ENCODE measurements at places on chromosomes 5 and 9.

- peak; percentile 59 for DNase-seq
Observed at GRCh38 chr9:126228781-126229444, 97.7 kb upstream of the MVB12B start.

- no peak for DNase-seq
Observed at GRCh38 chr5:59485107-59485506, 408.4 kb downstream of the PDE4D start.

DNA sequence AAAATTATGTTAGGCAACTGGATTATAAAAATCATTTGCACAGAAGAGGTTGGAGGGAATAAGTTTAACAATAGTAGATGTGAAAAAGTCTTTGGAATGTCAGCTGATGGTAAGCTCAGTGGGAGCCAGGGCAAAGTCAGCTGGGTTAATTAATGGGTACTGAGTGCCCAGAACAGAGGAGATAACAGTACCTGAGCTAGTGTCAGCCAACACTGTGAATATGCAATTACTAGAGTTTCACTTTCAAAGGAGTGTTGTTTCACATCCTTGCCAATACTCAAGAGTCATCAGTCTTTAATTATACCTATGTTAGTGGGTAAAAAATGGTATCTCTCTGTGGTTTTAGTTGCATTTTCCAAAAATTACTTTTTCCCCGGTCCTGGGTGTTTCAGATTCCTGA lies 135.1 kb downstream of the KIF4B start:
- no peak for DNase-seq

DNA sequence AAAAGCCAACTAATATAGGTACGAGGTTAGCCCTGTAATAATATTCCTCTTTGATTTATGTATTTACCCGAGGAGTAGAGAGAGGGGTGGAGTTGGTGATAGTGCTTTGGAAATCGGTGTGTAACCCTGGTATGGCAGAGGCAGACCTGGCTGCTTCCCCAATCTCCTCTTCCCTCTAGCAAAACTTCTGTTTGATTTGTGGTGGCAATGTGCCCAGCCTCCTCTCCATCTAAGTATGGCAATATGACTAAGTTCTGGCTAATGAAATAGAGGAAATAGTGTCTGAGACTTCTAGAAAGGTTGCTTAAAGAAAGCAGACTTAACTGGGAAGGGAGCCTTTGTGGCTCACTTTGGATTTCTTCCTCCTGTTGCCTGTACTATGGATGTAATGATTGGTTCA lies 491.1 kb downstream of the ENC1 start:
- no peak for DNase-seq

DNA sequence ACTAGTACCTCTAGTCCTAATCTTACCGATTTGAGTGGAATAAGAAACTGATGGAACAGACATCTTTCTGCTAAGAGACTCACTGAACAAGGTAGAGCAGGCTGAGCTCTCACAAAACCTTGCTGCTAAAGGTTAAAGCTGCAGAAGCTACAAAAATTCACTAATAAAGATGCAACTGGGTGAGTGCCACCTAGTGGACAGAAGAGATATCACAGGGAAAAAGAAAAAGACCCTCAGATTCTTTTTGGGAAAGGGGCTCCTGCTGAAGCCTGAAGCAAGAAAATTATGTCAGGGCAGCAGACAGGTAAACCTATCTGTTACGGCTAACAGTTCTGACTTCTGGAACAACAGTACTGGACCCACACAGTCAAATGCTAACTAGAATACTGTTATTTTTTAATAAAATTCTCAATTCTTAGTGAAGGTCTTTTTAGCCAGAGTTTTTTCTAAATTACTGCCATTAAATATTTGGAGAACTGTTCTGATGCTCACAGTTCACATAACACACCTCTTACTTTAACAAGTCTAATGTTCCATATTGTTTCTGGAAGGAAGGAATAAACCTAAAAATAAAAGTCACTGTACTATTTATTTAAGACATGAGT lies 51.2 kb downstream of the DIAPH1 start:
- DNase-seq: no peak

DNA sequence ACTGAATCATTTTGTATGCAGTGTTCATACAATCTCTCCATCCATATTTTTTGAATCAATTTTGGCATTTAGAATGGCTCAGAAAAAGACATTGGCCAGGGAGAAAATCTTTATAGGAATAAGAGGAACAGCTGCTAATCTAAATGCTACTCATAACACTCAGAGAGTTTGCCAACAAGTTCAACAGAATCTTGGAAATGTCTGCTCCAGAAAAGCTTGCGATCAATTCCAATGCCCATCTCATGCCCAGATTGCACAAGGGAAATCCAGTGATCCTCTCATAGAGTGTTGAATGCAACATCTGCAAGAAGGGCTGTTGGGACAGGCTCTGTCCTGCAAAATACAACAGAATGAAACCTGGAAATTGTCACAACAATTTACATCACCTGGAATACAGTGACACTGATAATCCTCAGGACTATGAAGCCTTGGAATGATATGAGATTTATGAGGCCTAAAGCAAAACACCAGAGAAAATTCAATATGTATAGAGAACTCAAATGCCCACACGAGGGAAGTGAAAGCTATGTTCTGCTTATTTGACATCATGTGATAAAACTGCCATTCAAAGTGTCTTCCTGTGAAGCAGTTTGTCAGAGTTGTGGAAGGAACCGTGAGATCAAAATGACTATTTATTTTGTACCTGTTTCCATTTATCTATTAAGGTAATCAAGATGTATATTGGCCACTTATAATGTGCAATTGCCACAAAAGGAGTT lies 190.1 kb downstream of the PARP8 start:
- DNase-seq: no peak

DNA sequence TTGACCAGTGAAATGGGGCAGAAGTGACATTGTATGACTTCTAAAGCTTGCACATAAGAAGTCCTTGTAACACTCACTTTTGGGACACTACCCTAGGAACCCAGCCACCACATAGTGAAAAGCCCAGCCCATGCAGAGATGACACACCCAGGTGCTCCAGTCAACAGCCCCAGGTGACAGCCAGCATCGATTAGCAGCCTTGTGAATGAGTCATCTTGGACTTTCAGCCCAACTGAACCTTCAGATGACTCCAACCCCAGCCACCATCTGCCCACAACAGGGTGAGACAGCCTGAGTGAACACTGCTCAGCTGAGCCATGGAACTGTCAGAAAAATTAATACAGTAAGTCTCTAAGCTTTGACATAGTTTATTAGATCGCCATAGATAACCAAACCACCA lies 458.6 kb downstream of the ZSWIM6 start:
- DNase-seq: no peak

DNA sequence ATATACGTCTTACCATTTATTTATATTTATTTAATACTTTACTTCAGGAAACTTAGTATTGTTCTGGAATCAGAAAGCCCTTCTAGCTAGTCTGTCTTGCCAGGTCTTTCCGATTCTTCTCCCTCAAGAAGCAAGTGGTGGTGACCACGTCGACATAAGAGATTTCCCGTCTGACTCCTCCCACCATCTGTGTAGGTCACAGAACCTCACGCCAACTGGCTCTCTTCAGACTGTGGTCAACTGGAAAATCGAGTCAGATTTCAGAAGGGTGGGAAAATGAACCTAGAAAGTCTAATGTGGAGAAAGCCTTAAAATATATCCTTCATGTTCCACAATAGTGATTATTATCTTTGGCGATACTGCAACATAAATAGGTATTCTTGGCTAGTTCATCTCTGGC lies 17.3 kb downstream of the THBS4 start:
- DNase-seq: no peak

GRCh38 chr5:160317434-160317833 lies 5.1 kb upstream of the CCNJL start:
- no peak for DNase-seq

- no peak for DNase-seq
Observed at GRCh38 chr5:79330071-79330470, 94.1 kb downstream of the JMY start.

DNA sequence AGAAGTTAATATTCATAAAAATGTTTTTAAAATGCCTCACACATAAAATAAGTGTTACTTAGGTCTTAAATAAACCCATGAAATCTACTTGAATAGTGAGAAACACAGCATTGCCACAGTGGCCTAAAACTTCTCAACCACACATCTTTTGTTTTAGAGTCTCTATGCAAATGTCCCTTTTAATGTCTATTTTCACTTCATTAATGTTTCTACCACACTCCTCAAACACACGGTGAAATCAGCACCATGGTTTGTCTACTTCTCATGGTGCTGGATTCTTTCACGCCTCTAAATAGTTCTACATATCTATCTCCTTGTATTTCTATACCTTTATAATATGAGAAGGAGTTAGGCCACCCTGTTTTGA lies 111.2 kb downstream of the EDIL3 start:
- no peak for DNase-seq

- DNase-seq: no peak
Observed at GRCh38 chr9:7967851-7968250, 168.3 kb upstream of the DMAC1 start.

DNA sequence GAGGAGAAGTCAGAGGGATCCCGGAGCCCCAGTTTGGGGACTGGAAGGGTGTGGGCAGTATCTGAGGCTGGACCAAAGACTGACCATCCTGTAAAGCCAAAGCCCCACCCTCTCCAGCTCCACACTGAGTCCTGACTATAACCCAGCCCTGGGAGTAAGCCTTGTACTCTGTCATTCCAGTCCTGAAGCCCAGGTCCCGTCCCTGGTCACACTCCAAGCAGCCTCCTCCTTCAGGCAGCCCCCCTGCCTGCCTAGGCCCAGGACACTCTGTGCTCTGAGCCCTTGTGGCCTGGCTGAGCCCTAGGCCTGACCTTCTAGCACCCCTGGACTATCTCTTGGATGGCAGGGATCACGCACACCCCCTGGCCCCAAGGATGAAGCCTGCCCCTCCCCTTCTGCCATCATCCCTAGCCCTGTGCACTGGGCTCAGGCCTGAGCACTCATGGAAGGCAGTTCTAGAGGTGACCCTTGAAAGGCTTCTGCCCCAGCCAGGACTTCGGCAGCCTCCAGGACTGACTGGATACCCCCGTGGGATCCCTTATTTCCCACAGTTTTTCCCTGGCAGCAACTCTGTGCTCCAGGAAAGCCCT lies 28.0 kb upstream of the ENHO start:
- DNase-seq: no peak

GRCh38 chr9:5608298-5609225 lies 20.3 kb upstream of the RIC1 start:
- no peak for DNase-seq

DNA sequence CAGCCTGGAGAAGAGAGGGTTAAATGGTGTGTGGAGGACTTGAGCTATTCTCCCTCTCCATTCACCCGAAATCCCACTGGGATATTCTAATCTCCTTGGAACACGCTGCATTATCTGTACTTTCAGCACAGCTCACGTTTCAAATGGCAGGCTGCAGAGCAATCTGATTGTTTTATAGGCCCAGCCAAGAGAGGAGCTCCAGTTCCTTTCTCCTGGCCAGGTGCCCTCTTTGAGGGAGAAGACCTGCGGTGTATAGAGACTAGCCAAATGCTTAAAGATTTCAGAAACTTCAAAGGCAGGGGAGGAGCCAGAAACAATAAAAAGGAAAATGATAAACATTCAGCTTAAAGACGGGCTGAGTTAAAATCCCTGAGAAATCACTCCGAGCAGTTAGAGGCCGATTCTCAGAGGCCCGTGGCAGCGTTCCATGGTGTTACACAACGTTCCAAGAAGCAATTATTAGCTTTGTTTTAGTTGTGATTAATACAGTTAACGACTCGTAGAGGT lies 564.0 kb upstream of the KLF4 start:
- no peak for DNase-seq

DNA sequence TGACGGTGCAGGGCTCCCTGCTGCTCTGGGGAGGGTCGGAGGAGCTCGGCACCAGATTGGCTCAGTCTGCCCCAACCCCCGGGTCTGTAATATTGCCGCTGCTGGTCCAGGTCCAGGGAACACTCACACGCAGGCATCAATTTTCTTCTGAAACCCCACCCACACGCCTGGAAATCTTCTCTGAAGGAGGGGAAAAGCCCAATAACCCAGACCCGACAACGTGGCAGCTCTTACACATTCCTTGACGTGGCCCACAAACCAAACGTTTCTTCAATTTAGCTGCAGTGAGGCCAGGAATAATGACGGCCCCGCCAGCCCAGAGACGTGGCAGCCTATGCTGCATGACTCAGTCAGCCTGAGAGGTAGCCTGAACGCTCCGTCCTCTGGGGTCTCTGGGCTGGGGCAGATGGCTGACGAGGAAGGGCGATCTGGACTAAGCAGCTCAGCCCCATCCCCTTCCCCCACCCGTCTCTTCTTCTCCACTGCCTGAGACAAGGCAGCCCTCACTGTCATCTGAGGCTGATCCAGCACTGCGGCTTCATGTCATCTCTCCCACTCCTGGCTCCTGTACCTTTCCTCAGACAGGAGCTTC lies 9.9 kb upstream of the SPARC start:
- DNase-seq: no peak

DNA sequence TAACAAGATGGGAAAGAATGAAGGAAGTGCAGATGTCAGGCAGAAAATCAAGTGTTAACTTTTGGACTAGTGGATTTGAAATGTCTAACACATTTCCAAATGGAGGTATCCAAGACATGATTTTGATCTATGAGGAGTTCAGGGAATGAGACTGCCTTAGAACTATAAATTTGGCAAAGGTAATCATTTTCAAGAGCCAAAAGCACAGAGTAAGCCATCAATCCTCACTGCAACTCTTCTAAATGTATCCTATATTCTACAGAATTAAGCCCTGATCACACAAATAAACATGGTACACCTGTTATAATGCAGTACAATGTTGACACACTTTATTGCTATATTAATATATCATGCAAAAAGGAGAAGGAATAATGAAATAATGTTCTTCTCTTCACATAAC lies 55.6 kb downstream of the SETX start:
- no peak for DNase-seq

- DNase-seq: no peak
Observed at GRCh38 chr9:35791297-35791921, at the start of gene NPR2. TSS of gene NPR2 (plus strand) at chr9:35791591. CDS start at chr9:35792409, 818 bp downstream.

- no peak for DNase-seq
Observed at GRCh38 chr9:38765101-38765500, 45.2 kb upstream of the FAM240B start.

DNA sequence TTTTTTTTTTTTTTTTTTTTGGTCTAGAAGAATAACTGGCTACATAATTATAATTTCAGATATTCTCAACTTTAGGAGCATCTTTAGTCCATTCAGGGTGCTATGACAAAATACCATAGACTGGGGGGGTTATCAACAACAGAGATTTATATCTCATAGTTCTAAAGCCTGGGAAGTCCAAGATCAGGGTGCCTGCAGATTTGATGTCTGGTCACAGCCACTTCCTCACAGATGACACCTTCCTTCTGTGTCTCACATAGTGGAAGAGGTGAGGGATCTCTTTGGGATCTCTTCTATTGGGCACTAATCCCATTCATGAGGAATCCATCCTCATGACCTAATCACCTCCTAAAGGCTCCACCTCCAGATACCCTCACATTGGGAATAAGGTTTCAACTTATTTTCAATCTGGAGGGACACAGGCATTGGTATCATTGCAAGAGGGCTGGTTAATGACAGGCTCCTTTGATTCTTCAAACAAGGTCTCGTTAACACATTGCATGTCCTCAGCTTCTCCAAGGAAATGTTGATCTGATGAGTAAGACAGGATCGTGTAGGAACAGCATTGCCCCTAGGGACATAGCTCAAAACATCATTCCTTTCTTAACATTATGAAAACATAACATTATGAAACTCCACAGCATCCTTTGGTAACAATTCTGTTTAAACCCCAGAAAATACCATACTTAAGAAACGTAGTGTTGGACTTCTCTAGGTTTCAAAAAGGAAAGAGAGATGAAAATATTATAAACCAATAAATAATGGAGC lies 372.4 kb downstream of the SEMA5A start:
- DNase-seq: no peak

Measured in substantia nigra (tissue), 51 donors.